Myocyte (in vitro differentiated cells): ENCODE measurements at places on chromosomes 4 and X.

DNA sequence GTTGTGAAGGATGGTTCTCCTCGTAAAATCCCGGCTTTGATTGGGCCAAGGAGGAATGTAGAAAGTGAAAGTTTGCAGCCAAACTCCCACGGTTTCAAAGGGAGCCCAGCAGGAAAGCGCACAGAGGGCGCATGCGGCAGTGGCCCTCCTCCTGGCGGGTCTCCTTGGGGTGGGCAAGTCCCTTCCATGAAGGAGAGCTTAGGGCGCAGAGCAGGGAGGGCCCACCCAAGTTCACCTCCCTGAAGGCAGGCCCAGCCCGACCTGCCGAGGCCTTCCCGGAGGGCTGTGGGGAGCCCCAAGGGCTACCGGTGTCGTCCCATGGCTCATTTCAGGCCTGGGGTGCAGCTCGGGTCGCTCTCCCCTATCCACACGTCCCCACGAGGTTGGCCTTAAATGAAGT, 2.0 kb downstream of the PDZD4 start:
- no peak for DNase-seq

DNA sequence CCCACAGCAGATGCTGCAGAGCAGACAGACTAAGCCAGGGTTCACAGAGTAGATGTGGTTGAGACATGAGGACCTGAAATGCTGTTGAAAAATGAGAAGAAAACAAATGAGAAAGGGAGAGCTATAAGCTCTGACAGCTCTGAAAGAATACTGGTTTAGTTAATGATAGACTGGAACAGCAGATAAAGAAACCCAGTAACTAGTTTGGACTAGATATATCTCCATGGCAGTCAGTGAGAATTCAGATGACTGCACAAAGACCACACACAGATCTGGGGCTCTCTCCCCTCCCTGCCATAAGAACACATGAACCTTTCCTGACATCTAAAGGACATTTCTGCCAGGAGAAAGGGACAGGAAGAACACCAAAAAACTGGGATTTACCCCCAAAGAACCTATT, 8.2 kb downstream of the NAA11 start:
- DNase-seq = no peak

- DNase-seq = peak; percentile 18
Observed at GRCh38 chr4:101823864-101824263, 33.3 kb downstream of the BANK1 start.

DNA sequence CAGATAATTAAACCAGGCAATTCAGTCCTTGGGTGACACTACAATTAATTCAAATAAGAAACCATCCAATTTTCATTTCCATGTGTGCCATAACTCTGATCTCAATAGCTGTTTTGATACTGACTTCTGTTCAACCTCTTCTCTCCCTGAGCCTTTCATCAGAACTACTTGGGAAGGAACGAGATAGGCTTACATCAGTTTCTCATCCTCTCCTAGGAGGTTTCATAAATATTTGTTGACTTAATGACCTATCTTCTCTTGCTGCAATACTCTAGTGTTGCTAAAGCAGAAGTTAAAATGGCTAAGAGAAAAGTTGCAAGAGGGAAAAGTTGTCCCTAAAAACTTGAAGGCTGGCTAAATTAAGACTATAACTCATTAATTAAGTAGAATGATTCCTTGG, 41.8 kb downstream of the PRKG2 start:
- DNase-seq = no peak

- DNase-seq = peak; percentile 55
Observed at GRCh38 chr4:30721185-30722091, 1.3 kb downstream of the PCDH7 start.

DNA sequence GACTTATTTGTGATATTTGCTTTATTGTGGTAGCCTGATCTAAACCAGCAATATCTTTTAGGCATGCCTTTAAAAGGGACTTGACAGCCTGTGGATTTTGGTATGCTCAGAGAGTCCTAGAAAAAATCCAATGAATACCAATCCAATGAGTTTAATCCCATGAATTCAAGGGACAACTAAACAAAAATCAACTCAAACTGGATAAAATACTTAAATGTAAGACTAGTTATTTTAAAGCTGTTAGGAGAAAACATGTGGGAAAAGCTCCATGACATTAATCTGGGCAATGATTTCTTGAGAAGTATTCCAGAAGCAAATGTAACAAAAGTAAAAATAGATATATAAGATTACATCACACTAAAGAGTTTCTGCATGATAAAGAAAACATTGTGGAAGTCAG, 711.5 kb upstream of the PITX2 start:
- DNase-seq = no peak

- no peak for DNase-seq
Observed at GRCh38 chrX:118016422-118016821, 100.2 kb downstream of the KLHL13 start.

DNA sequence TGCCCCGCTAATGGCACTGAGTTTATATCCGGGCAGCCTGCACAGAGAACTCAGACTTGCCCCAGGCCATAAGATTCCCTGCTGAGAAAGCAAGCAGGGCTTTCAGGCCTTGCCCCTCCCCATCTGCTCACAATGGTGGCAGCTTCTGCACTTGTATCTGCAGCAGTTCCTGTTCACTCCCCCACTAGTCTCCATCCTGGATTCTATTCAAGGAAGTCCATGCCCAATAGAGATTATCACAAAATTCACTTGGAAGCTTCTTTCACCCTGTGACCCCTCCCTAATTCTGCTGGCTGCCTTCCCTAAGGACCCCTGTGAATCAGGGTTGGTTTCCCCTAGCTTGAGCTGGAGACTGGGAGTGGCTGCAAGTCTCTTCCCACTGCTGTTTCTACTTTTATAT, 34.5 kb upstream of the UCP1 start:
- DNase-seq = no peak

GRCh38 chr4:160350944-160351343, 1248.1 kb downstream of the RAPGEF2 start:
- no peak for DNase-seq

- DNase-seq = peak; percentile 19
Observed at GRCh38 chrX:16870862-16871815, 977 bp upstream of the RBBP7 start.

GRCh38 chr4:131337936-131338335, 1811.2 kb upstream of the PCDH10 start:
- no peak for DNase-seq

DNA sequence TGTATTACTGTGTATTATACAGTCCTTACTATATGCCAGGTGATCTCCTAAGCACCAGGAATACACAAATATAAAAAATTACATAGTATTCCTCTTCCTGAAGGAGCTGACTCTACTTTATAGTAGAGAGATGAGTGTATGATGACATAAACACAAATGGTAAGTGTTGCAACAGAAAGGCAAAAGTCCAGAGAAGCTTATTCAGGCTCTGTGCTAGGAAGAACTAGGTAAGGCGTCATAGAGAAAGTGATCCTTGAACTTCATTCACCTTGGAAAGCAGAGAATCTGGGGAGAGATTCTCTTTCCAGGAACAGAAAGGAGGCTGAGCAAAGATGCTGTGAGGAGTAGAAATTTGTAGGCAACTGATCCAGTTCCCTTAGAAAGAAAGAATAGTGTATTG, 115.0 kb upstream of the KCNIP4 start:
- DNase-seq = no peak

DNA sequence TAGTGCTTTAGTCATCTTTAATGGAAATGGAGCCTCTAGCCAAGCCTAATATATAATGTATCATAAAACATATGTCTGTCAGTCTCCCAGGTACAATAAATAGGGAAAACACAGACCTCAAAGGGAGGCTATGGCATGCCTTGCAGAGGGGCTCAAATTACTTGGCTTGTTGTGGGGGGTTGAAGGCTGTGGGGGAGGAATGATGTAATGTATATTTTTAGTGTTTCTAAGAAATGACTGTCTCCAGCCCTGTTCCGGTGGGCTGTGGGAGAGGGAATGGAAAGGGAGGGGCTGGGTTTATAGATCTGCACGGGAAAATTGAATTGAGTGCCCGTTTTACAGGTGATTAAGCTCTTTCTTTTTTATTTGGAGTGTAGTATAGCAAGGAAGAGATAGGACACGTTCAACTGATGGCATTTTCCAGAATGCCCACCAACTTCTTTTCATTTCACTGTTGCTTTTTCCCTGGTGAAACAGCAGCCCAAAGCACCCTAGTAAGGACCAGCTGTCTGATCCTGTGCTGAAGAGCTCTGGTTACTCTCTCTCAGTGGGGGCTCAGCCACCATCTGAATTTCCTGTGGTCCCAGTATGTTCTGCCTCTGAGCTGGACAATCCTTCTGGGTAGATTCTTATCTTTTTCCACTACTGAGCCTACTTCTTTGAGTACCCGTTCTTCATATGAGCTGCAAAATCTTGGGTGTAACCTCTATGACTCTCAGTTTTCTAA, 220.7 kb upstream of the CASK start:
- DNase-seq = peak; percentile 13

GRCh38 chrX:7690842-7691241, 152.1 kb upstream of the VCX start:
- peak; percentile 2 for DNase-seq

DNA sequence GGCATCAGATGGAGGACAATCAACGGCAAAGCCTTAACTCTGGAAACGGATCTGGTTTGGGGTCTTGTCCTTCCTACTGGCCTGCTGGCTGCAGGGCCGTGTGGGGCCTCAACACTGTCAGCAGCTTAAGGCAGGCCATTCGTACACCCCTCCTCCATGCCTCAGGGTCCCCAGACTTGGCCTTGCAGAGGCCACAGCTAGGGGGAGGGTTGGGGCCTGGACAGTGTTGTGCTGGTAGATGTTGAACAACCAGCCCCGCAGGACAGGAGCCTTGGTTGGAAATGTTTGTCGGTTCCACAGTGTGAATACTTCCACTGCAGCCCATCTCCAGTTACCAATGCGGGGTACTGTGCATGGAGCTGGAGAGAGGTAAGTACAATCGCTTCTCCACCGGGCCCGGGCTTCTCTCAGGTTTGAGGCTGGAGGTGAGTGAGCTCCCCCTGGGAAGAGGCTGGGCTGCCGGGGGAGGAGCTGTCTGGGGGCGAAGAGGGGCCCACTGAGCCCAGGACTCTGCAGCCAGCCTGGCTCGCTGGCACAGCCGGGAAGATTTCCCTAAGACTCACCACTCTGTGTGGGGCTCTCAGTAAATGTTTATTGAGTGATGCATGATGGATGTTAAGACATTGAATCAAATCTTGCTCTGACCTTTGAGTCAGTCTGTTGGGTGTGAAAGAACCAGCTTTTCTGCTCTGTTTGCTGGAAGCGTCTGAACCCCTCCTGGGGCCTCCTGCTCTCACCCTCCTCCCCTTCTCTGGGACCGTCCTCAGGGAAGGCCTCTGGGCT, 19.7 kb upstream of the GPR78 start:
- no peak for DNase-seq

DNA sequence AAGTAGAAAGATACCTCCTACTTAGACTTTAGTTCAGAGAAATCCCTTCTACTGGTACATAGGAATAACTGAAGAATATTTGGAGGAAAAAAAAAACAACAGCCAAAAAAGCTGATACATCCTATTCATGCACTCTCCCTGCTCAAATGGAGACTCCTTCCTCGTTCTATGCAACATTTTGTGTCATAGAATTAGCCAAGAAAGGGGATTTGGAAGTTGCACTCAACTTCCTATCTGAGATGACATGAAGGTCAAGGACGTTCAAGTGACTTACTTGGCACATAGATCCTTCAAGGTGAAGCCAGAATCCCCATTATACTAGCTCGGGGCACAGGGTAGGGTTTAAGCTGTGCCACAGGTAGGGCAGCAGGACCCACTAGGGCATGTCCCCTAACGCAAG, 56.2 kb upstream of the S100G start:
- DNase-seq = no peak

DNA sequence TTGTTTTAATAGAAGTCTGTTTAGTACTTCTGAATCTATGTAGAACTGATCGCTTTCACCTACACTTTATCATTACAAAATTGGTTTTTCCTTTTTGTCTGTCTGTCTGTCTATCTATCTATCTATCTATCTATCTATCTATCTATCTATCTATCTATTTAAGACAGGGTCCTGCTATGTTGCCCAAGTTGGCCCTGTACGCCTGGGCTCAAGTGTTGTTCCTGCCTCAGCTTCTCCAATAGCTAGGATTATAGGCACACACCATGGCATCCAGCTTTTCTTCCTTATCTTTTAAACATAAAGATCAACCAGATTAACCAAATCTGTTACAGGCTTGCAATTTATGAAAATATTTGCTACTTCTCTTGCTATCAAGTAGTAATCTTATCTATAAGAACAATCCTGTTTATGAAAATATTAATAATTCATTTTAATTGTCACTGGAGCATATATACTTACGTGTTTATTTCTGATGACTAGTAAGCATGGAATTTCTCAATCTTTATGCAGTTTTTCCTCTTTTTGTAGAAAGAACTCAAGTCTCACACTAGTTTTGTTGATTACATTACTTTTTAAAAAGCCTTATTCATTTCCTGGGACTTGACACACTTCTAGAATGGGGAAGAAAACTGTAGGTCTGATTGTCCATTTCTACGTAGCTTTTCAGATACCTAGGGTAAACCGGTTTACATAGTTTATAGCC, 24.5 kb downstream of the KIAA0232 start:
- DNase-seq = no peak

- no peak for DNase-seq
Observed at GRCh38 chr4:168794881-168795280, 215.2 kb downstream of the CBR4 start.

- DNase-seq = peak; percentile 88
Observed at GRCh38 chr4:139556724-139557555, 921 bp upstream of the SETD7 start.

DNA sequence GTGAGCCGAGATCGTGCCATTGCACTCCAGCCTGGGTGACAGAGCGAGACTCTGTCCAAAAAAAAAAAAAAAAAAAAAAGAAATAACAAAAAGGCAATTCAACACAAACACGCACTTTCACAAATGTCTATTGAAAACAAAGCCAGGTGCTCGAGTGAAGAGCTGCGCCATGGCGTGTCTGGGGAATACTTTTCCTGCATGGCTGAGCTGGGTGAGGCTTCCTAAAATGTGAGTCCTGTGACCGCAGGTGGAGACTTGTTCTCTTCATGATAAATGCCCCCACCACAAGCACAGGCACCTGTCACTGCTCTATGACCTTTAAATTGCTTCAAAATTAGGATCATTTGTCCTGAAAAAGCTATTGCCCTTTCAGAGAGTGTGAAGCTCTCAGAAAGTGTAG, 4.0 kb upstream of the ABLIM2 start:
- no peak for DNase-seq

GRCh38 chr4:140042634-140043033, 111.3 kb downstream of the MAML3 start:
- DNase-seq = no peak

- DNase-seq = no peak
Observed at GRCh38 chr4:142369141-142369540, 477.0 kb downstream of the INPP4B start.
